ENCODE measurements at places on chromosomes 3 and 15.

GRCh38 chr3:170517242-170517945 lies 68.5 kb downstream of the SLC7A14 start:
- no peak for DNase-seq

GRCh38 chr3:120646771-120647432 lies 35.1 kb downstream of the HGD start:
- DNase-seq, result no peak

GRCh38 chr3:61719278-61719977 lies 158.1 kb downstream of the PTPRG start:
- DNase-seq, result no peak

DNA sequence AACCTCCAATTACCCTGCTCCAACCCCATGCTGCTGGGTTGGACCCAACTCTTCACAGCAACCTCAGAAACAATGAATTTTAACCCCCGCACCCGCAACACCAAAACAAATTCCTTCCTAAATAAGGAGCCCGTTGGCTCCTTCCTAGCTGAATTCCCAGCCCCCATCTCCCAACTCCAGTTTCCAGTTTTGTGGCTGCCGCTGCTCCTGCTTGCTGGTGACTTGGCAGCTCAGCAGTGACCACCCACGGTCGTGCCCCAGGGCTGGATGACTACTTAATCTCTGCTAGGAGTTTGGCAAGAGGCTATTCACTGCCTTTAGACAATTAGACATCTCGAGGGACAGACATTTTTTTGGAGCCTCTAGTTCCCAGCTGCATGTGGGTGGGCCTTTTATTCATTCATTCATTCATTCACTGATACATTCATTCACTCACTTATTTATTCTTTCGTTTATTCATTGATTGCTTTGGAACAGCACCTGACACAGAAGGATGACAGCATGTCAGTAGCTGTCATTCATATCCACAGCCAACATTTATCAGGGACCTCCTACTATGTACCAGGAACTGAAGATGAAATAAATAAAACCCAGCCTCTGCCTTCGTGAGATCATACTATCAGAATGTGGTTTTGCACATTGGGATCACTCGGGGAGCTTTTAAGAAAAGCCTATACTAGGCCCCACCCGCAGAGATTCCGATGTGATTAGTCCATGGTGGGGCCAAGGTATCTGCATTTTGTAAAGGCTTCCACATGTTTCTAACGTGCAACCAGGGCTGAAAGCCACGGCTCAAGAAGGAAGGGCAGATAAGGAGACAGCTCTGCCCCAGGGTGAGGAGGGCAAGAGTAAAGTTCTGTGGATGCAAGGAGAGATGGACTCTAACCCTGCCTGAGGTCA lies 256.5 kb downstream of the SHQ1 start:
- peak; percentile 65 for DNase-seq

GRCh38 chr3:127949446-127950055 lies 34.5 kb downstream of the KBTBD12 start:
- no peak for DNase-seq

DNA sequence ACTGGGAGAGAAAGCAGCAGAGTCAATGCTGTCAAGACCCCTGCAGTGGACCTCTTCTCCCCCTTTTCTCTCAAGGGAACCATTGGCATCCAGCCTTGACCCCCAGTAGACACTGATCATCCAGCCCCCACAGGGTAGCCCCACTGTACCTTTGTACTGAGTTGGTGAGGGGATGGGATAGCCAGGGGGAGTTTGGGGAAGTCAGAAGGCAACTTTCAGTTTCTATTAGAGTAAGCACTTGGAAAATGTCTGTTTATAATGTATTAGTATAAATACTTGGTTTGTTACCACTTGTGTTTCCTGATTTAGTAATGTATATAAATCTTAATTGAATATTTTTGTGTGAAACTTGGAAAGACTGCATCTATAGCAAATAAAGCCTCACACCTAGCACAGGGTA lies 25.0 kb downstream of the DAG1 start:
- DNase-seq, result no peak

DNA sequence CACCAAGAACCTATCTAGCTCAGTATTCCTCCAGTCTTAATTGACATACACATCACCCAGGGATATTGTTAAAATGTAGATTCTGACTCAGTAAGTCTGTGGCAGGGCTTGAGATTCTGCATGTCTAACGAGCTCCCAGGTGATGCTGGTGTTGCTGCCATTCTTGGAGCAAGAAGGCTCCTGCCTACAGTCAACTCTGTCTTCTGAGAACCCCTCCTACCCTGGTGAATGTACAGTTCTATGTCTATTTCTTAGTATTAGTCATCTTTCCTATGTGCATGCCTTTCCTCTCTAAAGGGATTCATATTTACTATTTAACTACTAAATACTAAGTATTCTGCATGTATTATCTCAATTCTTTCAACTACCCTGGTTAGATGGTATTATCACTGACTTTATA lies 268.7 kb downstream of the EDEM1 start:
- DNase-seq, result no peak

GRCh38 chr3:9497821-9498565 lies 55.6 kb downstream of the LHFPL4 start:
- no peak for DNase-seq

GRCh38 chr3:46603446-46604046 lies 8.8 kb upstream of the FAM240A start:
- no peak for DNase-seq

GRCh38 chr15:50250760-50251394 lies 14.6 kb downstream of the HDC start:
- no peak for DNase-seq

DNA sequence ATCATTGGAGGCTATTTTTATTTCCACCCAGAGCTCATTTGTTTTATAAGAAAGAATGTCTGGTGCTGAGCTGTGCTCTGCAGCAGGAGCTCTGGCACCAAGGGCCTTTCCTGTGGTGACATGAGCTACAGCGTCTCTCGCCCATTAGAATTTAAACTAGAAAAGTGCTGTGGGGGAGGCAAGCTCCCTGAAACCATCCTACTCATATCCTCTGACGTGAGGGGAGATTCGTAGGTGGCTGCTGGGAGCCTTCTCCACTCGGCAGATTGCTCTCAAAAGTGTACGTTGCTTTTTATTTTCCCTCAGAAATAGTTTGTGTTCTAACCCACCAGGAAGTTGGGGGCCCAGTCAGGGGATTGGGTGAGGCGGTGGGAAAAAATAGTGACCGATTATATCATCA lies 76.3 kb upstream of the ARHGEF3 start:
- DNase-seq, result no peak

- no peak for DNase-seq
Observed at GRCh38 chr3:133917144-133917543, 21.5 kb upstream of the RAB6B start.

GRCh38 chr3:16056217-16056616 lies 118.3 kb upstream of the GALNT15 start:
- no peak for DNase-seq

DNA sequence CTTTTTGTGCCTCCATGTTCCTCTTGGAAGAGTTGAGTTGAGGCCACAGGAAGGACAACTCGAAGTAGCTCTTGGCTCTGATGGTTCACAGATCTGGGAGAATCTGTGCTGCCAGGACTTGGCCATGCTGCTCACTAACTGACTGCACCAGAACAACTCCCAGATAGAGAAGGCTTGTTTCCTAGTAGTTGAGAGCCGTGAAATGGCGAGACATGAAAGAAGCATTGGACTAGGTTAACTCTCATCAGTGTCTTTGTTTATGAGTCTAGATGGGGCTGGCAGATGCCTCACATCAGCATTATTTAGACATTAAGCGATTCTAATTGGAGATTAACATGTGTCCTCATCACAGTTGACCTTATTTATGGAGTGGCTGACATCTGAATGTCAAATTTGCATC lies 92.9 kb upstream of the AGBL1 start:
- no peak for DNase-seq

GRCh38 chr3:119743921-119744320 lies 38.0 kb upstream of the NR1I2 start:
- no peak for DNase-seq

DNA sequence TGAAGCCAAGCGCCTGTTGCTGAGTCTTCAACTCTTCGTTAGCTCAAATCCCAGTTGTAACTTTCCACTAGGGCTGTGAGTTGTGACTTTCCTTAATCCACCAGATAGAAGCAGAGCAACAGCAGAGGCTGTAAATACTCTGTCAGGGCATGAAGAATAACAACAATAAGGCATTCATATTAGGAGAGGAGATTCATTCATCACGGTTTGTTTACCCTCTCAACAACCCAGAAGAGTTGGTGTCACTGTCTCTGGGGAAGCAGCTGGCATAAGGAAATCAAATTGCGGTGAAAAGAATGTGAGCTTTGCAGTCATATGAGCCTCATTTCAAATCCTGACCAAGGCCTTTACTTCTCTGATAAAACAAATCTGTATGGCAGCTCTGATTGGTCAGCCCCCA lies 184.8 kb downstream of the SHQ1 start:
- no peak for DNase-seq

- no peak for DNase-seq
Observed at GRCh38 chr3:120802916-120803315, 60.4 kb downstream of the GTF2E1 start.

- DNase-seq, result no peak
Observed at GRCh38 chr3:129046732-129047552, 13.6 kb upstream of the GP9 start.

DNA sequence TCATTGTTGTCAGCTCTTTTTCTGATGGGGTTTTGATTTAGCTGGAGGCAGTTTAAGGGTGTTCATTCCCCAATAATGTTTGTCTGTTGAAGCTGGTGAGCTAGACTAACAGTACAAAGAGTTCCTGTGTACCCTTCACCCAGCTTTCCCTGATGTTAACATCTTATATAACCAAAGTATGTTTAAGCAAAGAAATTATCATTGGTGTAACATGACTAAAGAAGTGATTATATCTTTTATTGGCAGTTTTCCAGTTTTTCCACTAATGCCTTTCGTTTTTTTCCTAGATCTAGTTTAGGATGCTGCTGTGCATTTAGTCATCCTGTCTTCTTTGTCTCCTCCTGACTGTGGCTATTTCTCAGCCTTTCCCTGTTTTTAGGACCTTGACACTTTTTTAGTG lies 165.6 kb downstream of the LPP start:
- no peak for DNase-seq

- no peak for DNase-seq
Observed at GRCh38 chr3:77234004-77234403, 194.1 kb downstream of the ROBO2 start.

DNA sequence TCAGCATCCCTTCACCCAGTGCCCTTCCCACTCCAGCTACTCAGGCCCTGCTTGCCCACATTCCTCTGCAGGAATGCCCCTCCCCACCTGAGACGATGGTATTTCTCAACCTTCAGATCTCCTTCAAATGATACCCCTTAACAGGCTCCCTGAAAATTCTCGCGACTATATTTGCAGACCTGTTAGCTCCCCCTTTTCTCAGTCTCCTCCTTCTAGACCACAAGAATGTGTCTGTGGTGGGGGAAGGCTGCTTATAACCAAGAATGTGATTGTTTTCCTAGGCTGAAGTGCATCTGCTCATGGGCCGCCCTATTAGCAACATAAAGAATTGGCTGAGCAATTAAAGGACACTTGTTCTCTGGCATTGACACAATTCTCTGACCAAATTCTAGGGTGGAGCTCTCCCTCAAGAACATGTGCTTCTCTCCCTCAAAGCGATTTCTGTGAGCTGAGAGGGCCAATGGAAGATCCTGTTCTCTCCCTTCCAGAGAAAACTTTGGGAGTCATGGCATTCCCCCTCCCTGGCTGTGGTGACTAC lies 19.1 kb upstream of the LIMD1 start:
- peak; percentile 37 for DNase-seq

- DNase-seq, result no peak
Observed at GRCh38 chr3:65577843-65578430, 460.8 kb downstream of the MAGI1 start.

DNA sequence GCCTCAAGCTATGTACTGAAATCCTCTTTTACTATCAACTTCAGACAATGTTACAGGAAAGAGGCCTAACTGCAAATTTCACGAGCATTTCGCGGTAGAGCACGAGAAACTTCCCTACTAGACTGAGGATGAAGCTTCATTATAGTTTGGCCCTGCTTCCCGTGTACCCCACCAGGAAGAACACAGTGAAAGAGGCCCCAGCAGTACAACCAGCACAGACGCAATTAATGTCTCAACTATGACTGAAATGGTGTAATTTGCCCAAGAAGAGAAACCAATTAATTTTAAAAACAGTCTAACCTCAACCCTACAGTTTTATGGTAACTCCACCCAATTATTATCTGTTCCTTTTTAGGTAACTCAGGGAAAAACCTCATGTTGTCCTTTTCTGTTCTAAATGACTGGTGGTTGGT lies 12.1 kb downstream of the CHSY1 start:
- no peak for DNase-seq

- DNase-seq, result no peak
Observed at GRCh38 chr3:45623393-45623792, 28.8 kb downstream of the LIMD1 start.

- DNase-seq, result no peak
Observed at GRCh38 chr3:125965505-125965904, 3.5 kb upstream of the ROPN1B start.

GRCh38 chr15:72197041-72197459 lies 537 bp downstream of the GRAMD2A start:
- peak; percentile 41 for DNase-seq

GRCh38 chr3:156150434-156151066 lies 30.2 kb downstream of the KCNAB1 start:
- DNase-seq, result peak; percentile 48

- DNase-seq, result peak; percentile 28
Observed at GRCh38 chr15:65333856-65334255, 29.4 kb downstream of the RNU5B-1 start.

DNA sequence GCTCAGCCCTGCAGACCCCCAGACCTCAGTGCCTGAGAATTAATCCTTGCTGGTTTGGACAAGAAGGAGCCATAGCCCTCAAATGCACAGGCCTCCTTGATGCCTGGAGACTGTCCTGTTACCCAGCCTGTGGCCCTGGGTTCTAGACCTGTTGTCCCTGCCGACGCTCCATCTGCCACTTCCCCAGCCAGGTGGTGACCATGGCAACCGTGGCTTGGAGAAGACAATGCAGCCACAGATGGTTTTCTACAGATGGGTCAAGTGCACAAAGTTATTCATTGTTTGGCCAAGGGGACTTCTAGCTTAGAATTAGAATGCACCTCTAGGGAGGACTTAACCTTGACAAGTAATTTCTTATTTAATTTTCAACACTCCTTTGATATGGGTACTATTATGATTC lies 297.1 kb downstream of the UACA start:
- DNase-seq, result no peak

- DNase-seq, result no peak
Observed at GRCh38 chr3:86991482-86991815, 500 bp upstream of the VGLL3 start.

GRCh38 chr3:57006179-57006657 lies 54.2 kb upstream of the SPATA12 start:
- peak; percentile 33 for DNase-seq

DNA sequence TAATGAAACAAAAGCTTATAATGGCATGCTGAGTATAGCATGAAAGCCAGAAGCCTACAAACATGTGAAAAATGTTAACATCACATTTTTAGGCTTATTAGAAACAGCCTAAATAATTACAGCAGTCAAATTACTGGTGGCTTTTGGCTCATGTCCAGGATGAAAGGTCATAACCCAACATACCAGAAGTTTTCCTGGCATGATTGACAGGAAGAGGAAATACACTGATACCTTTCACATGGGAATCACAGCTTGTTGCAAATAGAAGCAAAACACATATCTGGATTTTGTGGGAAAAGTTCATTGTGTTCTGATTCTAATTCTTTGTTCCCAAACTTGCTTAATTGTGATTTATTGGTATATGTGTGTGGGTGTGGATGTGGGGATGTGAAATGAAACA lies 393.5 kb upstream of the ARRDC4 start:
- no peak for DNase-seq

- peak; percentile 90 for DNase-seq
Observed at GRCh38 chr15:41811432-41812195, 16.3 kb upstream of the JMJD7 start.
